Urinary bladder (tissue), 4 donors: ENCODE measurements at places on chromosomes 2 and 18. TPM values are rescaled to one million over a fixed set of nuclear protein-coding genes. Genes with fewer than 3 reads are reported as not detected.

The DYNAP gene
- total RNA-seq = not detected

DNA sequence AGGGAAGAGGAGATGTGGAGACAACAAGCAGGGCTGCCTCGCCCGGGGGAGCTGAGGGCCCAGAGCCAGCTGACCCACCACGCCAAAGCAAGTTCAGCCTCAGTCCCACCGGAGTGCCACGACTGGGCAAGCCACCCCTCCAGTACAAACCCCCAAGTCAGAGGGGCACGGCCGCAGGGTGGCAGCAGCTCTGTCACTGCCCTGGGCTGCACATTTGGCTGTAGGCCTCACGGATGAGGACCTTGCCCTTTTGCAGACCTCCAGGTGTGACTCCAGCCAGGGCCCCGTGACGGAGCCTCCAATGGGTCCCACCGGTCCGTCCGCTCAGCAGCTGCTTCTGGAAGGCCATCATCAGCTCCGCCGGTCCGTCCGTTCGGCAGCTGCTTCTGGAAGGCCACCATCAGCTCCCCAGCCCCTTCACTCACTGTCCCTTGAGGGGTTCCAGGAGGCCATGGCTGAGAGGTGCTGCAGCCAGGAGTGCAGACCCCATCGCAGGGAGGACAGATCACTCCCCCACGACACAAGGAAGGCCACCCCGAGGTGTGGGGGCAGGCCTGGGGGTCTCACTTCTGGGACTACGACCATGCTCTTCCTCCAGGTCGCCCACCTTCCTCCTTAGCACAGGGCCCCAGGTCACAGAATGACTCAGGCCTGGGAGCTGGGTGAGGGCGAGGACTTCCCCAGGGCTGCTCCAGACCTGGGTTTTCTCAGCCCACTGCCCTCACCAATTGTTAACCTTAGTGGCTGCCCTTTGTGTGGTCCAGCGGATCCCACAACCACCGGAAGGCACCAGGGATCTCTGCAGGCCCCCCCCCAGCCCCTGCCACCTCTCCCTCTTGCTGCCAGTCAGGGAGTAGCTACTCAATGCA is 24.6 kb upstream of the STK25 start:
- no peak for DNase-seq

DNA sequence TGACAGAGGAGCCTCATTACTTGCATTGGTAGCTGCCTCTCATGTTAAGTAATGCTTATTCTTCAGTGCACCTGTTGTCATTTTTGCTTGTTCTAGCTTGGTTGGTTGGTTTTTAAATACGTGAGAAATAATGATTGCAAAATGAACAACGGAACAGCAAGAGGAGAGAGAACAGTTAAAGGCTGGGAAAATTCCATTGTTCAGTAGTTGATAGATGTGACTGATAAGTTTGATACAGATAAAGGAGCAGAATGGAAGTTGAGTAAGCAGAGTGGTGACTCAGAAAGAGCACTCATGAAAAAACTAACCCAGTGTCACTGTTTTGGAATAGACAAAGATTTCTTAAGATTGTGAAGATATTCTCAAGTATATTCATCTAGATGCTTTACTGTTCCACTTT is 50.5 kb downstream of the MTA3 start:
- no peak for DNase-seq

DNA sequence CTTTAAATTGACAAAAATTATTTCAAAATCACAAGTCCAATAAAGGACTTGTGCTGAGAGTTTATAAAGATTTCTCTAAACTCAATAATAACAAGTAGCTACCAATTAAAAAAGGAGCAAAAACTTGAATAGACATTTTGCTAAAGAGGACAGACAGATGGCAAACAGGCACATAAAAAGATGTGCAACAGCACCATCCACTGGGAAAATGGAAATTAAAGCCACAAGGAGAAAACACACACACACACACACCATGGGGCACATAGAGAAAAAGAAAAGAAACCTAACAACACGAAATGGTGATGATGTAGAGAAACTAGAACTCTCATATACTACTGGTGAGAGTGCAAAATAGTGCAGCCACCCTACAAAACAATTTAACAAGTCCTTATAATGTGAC is 12.6 kb upstream of the SLC9A4 start:
- no peak for DNase-seq

DNA sequence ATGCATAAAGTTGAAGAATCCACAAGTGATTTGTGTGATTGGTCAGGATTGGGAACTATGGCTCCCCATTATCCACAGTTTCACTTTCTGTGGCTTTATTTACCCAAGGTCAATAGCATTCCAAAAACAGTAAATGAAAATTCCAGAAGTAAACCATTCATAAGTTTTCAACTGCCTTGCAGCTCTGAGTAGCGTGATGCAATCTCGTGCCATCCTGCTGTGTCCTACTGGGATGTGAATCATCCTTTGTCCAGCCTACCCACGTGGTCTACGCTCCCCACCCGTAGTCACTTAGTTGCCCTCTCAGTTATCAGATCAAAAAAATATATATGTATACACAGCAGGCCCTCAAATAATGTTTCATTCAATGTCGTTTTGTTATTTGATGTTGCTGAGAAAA is 89.0 kb upstream of the DLGAP1 start:
- DNase-seq = no peak

DNA sequence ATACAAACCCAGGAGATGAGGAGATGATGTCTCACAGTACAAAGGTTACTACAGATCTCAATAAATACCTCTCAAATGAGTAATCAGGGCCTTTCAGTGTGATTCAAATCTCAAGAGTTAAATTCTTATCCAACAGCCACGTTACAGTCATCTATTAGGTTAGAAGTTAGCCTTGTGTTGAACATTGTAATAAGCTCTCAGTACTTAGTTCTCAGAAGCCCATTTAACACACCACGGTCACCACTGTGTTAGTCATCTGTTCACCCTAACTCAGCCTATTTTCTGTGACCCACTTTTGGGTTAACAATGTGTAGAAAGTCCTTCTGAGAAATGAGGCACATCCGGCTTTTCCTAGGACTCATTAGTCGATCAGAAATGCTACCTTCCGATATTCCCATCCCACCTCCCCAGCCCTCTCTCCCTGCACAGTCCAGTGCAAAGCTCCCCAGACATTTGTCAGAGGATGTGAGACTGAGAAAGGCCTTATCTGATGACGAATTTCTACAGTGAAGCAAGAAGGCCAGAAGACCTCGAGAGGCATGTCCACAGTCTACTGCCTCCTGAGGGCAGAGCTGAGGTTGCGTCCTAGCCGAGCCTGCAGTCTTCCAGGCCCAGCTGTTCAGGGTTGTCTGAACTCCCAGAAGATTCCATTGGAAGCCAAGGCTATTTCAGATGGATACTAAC is 92.6 kb downstream of the ACTR2 start:
- DNase-seq = no peak

DNA sequence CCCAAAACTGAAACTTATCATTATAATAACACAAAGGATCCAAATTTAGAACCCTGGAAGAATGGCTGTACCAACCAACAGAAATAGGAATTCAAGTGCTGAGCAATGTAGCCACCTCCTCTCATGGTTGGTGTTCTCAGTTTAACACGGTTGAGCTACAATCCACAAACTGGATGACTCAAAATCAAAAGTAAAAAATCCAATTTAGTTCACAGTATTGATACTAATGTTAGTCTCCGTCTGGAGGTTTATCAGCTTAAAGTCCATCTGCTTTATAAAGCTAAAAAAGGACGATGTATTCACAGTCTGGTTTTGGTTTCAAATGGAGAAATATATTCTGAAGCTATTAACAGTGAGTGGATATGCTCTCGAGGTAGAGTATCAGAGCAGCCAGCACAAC is 40.5 kb downstream of the CNTNAP5 start:
- DNase-seq = no peak

DNA sequence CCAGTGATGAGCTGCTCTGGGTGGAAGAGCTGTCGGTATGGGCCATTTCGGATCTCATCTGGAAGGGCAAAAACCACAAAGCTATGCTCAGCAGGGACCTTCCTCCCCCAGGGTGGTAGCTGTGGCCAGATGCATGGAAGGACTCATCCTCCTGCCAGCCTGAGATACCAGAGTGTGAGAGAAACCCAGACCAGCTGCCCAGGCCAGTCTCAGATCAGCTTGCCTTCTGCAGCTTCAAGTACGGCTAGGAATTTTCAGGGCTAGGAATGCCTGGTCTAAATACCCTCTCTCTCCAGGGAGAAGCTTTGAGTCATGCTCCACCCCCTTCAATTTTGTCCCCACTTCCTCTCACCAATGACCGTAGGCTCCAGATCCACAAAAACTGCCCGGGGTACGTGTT is 1.4 kb upstream of the TUBA4B start:
- no peak for DNase-seq

The RHBDD1 gene
- total RNA-seq = 73.5 TPM

The RAB10 gene
- total RNA-seq = 106 TPM

The STON1 gene
- total RNA-seq = 68.0 TPM

DNA sequence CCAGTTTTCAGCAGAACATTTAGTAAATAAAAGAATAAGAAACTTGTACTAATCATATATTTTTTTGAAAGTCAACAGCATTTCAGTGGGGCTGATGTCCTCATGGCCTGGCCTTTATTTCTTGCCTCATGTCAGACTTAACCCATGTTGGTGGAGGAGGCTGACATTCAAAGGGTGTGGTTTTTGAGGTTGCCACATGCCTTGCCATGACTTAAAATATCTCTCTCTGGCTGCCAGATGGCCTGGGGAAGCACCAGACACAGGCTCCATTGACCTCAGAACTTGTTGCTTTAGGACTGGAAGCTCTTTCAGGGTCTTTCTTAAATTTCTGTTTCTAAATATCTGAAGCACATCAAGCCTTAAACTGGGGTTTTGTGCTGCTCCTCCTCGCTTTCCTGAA is 32.5 kb upstream of the CD28 start:
- no peak for DNase-seq

The LYPD6 gene
- total RNA-seq = 16.9 TPM

The SYT4 gene
- 6.2 TPM for total RNA-seq

The HOXD13 gene
- 14.9 TPM for total RNA-seq
